ENCODE measurements at places on chromosomes 1 and 21.

- no peak for DNase-seq
Measured at GRCh38 chr1:172545396-172546004, 12.6 kb downstream of the SUCO start.

DNA sequence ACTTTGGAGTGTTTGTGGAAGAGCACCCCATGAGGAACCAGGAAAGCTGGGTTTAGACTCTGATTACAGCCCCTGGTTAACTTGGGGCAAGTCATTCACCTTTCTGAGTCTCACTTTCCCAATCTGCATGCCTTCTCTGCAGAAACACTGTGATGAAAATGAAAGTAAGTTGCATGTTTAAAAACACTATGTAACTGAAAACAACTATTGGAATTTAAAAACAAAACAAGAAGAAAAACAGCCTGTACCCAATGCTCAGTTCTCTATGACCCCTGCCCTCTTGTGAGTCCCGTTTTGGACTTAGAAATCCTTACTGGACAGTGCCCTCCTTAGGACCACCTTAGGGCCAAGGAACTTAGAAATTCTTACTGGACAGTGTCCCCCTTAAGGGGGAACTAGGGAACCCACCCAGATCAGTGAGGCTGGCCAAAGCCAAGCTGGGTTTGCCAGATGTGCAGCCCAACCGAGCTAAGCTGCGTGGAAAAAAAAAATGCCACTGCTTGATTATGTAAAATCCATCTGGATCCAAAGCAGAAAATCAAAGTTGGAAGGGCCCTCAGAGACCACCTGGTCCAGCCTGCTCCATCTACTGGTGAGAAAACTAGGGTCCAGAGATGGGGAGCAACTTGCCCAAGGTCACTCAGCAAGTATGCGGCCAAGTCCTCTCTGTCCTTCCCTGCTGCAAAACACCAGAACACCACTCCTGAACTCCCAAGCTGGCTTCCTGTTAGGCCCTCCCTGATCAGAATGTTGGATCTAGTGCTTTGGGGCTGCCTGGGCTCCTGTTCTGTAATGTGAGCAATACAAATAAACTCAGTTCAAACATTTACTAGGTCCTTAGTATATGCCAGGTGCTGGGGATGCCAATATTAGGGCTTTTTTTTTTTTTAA, 77.7 kb downstream of the MRPL37 start:
- DNase-seq: no peak

- DNase-seq: no peak
Measured at GRCh38 chr1:223403184-223403815, 10.1 kb downstream of the CCDC185 start.

- no peak for DNase-seq
Measured at GRCh38 chr1:23483321-23484252, at the start of gene ASAP3. ASAP3 (minus strand) TSS chr1:23484179; CDS start chr1:23484133, 46 bp downstream.

- no peak for DNase-seq
Measured at GRCh38 chr1:55334160-55334559, 119.0 kb upstream of the USP24 start.

- no peak for DNase-seq
Measured at GRCh38 chr1:181669246-181669645, 185.9 kb downstream of the CACNA1E start.

All from stimulated activated CD8-positive, alpha-beta memory T cell treated with anti-CD3 and anti-CD28 coated beads, Interleukin-15, amount 100 ng/mL, for 4 hours (primary cell).